Stimulated activated CD8-positive, alpha-beta memory T cell treated with anti-CD3 and anti-CD28 coated beads, Interleukin-7, amount 100 ng/mL, for 1 hour (primary cell): ENCODE measurements at places on chromosomes 1 and 21.

- no peak for DNase-seq
Observed at GRCh38 chr1:8540971-8541370, 223.1 kb downstream of the SLC45A1 start.

GRCh38 chr1:109910963-109911798 is 532 bp downstream of the CSF1 start:
- no peak for DNase-seq

DNA sequence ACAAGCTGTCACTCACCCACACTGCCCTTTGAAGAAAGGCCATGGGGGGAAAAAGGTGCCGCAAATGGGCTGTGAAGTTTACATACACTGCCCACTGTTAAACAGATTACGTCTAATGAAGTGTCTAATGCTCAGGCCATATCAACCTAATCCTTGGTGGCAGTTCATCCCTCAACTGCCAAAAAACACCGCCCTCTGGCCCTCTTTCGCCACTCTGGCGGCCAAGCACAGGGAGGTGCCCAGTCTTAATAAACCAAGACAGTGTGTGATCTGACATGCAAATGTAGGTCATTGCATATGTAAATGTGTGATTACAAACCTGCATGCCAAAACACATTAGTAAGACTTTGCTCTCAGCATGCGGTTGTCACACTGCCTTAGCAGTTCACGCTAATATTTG is 89.5 kb downstream of the NEK7 start:
- no peak for DNase-seq

DNA sequence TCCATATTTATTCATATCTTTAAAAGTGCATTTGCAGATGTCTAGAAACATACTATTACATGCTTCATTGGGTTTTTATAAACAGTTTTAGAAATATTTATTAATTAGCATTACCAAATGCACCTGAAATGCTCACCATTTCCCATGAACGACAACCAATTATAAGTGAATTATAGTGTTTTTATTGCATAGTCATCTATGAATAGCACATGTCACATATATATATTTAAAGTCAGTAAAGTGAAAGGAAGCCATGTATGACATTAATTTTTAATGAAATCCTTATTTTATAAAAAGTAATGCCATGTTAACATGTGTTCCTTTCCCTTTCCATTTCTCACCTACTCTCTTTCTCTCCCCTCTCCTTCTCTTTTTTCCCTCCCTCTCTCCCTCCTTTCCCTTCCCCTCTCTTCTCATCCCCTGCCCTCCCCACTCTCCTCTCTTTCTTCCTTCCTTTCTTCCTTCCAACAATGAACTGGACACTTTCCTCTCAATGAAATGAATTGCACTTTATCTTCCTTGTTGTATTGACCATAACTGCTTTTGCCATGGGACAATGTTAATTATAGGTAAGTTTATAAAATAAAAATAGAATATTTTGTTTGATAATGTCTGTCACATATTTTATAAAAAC is 179.3 kb downstream of the NCAM2 start:
- no peak for DNase-seq

DNA sequence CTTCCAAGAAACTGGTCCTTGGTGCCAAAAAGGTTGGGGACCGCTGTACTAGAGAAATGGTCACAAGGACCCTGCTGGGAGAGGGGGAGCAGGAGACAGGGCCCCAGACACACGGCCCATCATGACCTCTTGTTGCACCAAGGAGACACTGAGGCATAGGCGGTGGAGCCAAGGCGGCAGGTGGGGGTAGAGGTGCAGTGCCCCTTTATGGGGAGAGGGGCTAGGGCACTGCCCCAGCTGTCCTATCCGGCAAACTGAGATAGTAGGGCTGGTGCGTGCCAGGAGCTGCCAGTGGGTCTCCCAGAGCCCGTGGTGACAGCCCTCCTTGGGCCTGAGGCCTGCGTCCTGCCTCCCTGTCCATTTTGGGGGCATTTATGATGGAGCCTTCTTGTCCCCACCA is 20.3 kb downstream of the TNNT2 start:
- DNase-seq: no peak

- no peak for DNase-seq
Observed at GRCh38 chr1:217133958-217134856, 411.0 kb upstream of the ESRRG start.

- DNase-seq: no peak
Observed at GRCh38 chr1:97144527-97144926, 422.9 kb downstream of the PTBP2 start.

DNA sequence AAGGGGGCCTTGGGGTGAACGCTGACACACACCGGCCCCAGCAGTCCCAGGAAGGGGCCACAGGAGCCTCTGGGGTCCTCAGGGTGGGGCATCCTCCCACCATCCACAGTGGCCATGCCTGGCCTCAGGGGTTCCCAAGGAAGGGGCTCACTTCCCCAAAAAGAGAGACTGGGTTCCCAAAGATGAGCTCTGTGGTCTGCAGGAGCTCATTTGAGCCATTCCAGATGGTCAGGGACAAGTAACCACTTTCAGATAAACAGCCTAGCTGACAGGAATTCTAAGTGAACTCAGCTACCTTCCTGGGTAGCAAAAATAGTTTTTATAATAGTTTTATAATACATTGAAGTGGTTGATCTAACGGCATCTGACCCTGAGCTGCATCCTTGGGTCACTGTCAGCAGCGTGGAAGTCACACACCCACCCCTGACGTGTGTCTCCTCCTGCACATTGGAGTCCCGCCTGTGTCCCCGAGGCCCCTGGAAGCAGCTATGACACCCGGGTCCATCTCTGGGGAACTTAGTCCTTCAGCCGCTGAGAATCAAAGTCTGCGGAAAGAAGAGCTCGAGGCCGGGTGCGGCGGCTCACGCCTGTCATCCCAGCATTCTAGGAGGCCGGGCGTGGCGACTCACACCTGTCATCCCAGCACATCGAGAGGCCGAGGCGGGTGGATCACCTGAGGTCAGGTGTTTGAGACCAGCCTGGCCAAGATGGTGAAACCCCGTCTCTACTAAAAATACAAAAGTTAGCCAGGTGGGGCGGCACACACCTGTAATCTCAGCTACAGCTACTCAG is 5.7 kb upstream of the TMEM240 start:
- no peak for DNase-seq

DNA sequence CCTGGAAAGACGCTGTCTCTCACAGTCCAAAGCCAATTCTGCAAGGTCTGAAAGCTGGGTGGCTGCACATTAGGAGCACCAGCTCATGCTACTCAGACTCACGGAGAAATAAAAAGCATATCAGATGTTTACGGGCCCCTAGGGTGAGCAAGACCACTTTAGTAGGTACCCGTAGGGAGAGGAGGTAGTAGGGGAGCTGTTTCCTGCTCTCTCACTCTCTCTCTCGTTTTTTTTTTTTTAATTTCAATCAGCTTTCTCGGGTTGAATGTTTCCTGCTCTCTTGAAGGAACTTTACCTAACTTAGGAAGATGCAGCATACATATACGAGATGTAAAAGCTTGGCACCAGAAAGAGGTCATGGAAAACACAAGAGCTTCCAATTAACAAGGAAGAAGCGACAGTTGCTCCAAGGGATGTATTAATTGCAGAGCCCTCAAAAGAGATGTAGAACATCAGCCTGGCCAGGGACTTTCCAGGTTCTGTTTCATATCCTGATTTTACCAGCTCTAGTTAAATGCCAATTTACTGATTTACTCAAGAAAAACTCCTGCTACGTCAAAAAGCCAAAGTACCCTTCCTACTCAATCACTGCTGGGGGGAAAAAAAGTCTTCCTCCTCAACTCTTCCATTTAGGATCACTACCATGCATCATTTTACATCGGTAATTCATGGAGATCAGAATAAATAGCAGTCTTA is 3.1 kb downstream of the LORICRIN start:
- DNase-seq: no peak

DNA sequence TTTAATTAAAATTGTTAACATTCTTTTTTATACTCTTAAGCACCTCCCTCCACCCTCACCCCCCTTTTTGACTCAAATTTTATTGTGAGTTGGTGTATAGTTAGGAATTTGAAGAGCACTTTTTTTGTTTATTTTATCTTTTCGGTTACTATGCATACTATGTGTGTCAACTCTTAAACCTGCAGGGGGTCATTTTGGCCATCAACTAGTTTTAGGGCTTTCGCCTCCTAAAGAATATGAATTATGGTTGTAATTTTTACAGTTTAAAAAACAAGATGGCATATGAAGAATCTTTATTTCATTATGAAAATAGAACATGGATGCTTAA is 9.7 kb downstream of the BACH1 start:
- no peak for DNase-seq

DNA sequence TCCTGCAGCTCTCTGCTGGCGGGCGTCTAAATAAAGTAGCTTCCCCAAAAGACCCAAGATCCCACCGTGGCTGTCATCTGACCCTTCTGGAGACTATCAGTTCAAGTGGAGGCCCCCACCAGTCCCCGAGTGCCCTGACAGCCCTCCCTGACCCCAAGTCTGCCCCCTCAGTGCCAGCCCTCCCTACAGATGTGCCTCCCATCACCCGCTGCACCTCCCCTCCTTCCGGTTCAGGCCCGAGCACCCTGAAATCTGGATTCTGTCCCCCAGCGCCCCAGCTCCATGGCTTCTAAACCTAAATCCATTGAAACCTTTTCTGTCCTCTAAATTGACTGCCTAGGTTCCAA is 595 bp downstream of the IL10RB start:
- DNase-seq: no peak

- no peak for DNase-seq
Observed at GRCh38 chr21:38346286-38346685, 89.5 kb downstream of the KCNJ15 start.
